ENCODE measurements at places on chromosomes 2 and 18.

GRCh38 chr2:117603060-117603459, 211.4 kb upstream of the DDX18 start:
- no peak for DNase-seq

DNA sequence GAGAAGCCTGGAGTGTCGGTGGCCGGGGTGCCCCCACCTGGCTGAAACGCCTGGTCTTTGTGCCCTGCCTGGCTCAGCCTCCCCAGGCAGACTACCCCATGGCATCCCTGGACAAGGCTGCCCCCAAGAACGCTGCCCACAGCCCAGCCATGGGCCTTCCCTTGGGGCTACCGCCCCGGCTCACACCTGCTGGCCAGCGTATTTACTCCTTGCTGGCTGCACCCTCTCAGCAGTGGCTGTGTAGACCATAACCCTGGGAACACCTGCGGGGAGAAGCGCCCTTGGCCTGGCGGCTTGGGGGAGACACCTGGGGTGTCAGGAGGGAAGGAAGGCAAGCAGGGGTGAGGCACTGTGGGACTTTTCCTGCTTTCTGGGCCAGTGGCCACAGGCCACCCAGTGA, 17.3 kb downstream of the CAPN10 start:
- no peak for DNase-seq

DNA sequence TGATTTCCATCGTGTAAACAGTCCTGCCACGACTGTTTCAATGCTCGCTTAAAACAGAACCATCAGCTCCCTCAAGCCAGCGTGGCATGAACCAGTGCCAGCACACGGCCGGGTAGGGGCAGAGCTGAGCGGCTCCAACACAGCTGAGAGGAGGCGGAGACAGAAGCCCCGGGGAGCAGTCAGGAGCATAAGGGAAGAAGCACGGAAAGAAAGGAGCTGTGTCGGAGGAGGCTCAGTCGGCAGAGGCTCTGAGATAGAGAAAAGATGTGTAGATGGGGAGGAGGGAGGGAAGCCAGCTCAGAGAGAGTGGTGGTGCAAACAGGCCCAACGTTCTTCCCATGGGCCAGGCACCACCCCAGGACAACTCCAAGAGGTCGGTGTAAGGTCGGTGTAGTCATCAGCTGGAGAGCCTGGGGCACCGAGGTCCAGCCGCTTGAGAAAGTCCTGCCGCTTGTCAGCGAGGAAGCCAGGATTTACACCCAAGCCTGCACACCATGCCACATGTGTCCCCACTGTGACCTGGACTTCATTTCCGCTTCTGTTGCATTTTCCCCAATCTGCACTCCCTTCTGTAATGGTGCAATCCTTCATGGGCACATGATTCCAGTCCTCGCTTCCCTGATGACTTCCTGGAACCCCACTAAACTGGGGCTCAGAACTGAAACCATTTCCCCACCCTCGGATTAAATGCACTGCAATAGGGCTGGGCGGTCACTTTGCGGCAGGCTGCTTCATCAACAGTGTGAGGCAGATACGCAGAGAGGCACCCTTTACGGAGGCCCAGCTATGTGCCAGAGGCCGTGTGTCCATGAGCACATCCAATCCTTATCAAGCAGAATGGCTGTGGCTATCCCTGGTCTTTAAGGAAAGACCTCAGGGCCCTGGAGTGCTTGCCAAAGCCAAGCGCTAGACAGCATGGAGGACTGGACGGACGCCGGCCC, 43.5 kb downstream of the CYP27C1 start:
- peak; percentile 29 for DNase-seq

DNA sequence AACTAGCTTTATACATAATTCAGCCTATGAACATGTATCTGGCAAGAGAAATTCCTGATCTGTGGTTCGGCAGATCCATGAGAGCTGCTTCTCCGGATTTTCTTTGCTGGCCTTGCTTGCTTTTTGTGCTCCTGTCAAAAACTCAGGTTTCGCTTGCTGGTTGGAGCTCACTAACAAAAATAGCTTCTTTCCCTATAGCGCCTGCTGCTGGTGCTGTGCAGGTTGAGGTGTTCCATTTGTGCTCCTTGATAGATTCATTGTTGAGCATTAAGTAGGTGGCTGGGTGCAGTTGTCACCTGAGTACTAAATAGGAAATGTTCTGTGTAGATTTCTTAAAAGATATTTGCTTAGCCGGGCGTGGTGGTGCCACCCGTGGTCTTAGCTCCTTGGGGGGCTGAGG, 148.1 kb downstream of the PRPF40A start:
- no peak for DNase-seq

DNA sequence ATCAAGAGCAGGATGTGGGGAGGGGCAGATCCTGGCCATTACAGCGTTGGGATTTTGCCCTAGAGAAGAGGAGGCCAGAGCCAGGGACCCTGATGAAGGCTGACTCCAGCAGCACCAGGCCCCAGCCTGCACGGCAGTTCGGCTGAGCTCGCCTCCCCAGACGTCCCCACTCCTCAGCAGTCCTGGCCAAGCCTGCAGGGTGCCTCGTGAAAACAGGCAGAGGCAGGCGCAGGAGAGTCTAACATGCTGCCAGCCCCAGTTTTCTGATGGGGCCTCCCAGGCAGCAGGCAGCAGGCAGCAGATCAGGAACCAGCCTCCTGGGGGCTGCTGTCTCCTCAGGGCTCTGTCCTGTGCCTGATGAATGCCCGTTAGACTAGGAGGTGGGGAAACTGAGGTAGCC, 19.7 kb upstream of the GLI2 start:
- DNase-seq, result no peak

GRCh38 chr2:55155764-55156281, 76.3 kb downstream of the CLHC1 start:
- no peak for DNase-seq

- no peak for DNase-seq
These were observed 30.5 kb downstream of the PRELID3A start for GRCh38 chr18:12438257-12438656.

GRCh38 chr18:12008181-12008767, 27.0 kb downstream of the IMPA2 start:
- DNase-seq, result no peak

DNA sequence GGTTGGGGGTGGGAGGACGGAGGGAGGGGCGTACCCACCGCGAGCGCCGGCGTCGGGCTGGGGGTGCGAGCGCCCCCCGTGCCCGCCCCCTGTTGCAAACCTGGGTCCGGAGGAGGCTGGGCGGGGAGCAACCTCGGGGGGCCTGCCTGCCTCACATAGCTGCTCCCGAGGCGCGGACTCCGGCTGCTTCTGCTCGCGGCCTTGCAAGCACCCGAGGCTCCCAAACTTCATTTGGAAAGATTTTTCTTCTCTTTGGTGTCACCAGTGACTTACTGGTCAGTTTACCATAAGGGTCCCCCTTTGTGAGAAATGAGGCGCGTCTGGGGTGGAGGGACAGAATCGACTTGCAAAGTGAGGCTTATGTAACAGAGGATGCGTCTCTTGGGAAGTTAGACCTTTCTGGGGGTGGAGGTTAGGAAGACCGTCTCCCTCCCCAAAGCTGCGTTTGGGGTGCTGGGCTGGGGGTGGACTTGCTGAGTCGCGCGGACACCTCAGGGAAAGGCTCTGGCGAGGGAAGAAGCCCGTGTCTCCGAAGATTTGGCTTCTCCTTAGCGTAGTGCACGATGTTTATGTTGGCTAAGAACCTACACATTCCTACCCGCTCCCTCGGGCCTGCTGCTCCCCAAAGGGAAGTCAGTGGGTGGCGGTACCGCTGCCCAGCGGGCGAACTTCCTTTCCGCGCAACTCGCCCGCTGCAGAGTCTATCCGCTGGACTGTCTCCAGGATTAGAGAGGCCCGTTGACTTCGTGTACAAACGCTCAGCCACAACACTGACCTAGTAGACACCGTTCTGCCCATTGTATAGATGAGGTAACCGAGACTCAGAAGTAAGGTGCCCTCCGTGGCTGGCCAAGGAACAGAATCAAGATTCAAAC, 559 bp downstream of the TMEM37 start:
- DNase-seq, result no peak

DNA sequence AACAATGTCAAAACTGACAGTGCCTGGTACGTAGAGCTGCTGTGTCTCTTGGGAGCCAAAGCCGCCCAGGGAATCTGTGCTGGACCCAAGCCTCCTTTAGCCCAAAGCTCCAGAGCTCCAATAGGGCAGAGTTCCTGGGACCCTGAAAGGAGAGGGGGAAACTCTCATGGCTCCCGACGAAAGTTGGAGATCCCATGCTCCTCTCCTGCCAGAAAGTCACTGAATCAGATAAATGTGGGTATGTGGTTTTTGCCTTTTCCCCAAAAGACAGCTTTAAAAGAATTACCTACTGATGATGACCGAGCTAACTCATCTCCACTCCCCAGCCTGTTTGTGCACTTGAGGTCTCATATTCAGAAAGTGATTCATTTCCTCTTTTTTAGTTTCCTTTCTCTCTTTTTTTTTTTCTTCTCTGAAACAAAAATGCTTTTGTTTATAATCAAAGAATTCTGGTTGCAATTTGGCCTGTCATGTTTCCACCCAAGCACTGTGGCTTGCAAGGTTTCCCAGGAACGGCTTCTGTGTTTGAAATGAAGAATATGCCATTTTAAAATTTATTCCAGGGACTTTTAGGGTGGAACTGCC, 14.1 kb upstream of the PMAIP1 start:
- no peak for DNase-seq

DNA sequence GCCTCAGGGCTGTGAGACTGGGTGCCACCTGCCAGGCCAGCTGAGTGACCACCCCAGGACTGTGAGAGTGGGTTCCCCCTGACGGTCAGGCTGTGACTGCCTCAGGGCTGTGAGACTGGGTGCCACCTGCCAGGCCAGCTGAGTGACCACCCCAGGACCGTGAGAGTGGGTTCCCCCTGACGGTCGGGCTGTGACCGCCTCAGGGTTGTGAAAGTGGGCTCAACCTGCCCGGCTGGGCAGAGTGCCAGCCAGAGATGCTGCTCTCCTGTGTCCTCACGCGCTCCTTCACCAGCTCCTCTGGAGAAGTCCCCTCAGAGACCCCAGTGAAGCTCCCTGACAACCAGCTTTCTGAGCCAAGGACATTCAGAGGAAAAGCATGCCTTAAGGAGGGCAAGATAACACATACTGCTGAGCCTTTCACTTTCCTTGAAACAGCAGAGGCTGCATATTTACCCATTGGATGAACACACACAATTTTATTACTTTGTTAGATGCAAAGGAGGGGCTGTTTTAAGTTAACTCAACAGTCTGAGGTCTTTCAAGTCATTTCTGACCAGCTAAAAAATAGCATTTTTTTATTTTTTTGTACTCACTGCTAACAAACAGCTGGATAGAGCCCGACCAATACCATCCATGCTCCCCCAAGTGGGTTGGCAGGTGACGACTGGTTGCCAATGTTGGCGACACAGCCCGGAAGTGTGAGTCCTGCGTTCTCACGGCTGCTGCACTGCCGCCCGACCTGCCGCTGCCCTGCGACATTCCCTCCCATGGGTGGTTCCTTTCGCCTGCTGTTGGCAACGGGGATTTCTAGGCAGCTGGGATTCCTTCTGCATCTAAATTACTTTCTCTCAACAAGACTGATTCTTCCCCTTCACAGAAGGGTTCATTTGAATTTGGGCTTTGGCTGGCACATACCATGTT, 70.7 kb downstream of the NDUFA10 start:
- no peak for DNase-seq

DNA sequence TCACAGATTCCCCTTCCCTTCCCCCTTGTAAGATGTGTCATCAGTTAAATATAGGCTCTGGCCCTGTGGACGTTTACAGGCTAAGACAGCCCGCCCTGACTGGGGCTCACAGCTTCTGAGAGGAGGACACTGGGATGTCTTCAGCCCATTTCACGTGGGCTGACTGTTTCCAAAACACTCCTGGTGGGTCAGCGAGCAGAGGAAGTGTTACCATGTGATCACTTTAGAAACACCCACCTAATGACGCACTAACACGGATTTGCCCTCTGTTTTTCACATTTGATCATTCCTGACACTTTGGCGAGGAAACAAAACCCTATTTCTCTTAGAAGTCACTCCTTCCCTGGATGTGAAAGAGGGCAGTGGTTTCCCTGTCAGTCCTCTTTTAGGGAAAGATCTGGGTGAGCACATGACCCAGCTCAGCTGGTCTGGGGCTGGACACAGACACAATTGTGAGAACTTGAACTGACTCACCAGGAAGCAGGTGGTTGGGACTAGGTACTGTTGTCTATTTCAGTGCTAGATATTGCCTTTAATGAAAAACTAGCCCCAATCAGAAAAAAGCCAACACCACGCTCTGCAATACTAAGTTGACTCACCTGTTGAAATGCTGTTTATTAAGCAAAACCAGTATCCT, 38.8 kb downstream of the BMP10 start:
- DNase-seq, result no peak

DNA sequence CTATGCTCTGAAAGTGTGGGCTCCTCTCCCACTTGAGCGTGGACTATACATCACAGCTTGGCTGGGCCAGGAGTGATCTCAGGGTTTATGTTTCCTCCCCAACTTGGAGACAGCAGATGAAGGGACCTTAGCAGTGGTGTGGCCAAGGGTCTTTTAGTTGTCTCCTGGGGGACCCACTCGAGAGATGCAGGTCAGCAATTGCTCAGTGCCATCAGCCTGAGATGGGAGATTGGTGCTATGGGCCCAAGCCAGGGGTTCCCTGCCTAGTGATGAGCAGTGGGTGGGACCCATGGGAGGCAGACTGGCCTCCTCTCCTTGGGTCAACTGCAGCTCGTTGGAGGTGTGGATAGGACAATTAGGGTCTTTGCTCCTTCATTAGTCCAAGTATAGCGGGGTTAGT, 510.5 kb upstream of the FSHR start:
- DNase-seq, result no peak

DNA sequence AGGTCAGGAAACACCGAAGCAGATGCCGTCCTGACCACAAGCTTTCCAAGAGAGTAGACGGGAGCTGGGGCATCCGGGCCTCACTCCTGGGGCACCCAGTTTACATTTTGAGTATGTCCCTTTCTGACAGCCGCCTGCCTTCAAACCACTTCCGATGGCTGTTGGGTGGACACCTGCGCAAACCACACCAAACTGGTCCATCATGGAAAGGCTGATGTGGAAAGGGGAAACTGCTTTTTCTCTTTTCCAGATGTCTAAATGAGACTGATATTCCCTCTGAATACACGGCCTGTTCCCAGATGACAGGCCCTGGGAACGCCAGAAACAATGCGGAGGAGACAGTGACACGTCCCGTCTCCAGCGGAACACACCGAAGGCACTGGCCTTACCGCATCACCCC, 290.0 kb upstream of the SALL3 start:
- no peak for DNase-seq

GRCh38 chr2:113089916-113090315, 22.1 kb downstream of the IL1F10 start:
- DNase-seq, result no peak

DNA sequence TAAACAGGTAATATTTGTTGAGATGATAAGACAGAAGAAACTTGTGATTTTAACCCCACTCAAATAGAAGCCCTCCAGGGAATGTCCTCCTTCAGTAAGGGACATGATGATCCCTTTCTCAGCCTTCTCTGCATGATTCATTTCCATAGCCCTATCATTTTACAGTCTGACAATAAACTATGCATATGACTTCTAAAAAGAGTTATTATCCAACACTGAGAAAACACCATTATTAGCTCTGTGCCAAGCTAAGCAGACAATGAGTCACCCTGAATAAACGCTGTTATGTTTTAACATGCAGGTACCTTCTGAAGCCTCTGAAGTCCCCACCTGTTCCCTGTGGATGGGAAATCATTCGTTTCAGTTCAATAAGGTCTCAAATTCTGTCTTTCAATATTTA, 54.7 kb downstream of the DTNB start:
- DNase-seq, result no peak
